CD4-positive, alpha-beta T cell treated with Interleukin-10 for 1 hour (primary cell): ENCODE measurements at places on chromosomes 7 and 10.

- DNase-seq: no peak
These were observed 59.6 kb downstream of the BLNK start for GRCh38 chr10:96211764-96212163.

- no peak for DNase-seq
These were observed 220.5 kb downstream of the TCERG1L start for GRCh38 chr10:131090761-131091661.

DNA sequence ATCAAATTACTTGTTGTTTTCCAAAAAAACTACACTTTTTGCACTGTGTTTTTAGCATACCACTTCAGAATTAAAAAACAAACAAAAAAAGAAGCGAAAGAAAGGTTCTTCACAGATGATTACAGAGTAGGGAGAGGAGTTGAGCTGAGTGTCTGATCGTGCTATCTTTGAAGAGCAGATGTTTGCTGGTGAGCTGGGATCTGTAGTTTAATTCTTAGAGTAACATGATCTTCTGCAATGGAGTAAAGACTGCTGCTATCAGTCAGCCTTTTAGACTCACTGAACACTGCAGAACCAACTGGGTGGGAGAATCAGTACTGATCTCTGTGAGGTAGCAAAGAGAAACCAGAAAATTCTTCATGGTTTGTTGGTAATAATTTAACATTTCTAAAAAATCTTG is 1197.8 kb upstream of the SORCS1 start:
- no peak for DNase-seq

GRCh38 chr10:47031211-47031900 is 120.1 kb downstream of the PTPN20 start:
- DNase-seq: no peak

DNA sequence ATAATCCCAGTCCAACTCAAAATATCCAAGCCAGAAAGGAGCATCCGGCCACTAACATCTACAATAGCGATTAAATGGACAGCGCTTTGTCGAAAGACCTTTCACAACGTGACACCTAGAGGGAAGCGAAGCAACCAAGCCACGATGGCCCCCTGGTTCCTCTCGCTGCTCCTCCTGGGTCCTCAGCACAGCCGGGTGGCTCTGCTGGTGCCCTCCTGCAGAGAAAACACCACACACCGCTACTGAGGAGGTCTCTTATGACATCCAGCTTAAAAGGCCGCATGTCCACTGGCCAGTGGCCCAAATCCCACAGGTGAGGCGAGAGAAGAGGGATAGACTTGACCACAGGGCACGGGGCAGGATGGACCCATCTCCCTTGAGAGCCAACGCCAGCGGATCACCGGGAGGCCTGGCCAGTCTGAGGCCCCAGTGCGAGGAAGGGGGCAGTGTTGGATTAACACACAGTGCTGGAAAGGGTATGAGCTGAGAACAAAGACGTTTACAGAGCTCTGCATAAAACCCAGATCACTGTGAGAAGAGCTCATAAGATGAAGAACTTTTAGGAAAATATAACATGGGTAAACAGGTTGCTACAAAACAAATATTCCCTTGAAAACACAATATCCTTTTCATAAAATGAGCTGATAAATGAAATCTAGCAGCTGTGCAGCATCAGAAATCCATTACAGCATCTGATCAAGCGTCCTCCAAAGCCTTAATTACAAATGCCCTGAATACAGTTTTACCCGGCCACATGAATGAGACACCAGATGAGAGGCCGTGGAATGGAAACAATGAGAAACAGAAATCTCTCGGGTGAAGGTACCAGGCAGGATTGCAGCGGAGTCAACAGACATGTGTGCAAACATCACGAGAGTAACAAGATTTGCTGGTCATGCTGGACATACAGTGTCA is 236.7 kb downstream of the DIP2C start:
- no peak for DNase-seq

GRCh38 chr10:29273478-29273877 is 15.4 kb upstream of the LYZL1 start:
- DNase-seq: no peak

- no peak for DNase-seq
These were observed 17.4 kb downstream of the RBP3 start for GRCh38 chr10:47365431-47366180.

GRCh38 chr7:92875719-92876118 is 39.3 kb upstream of the CDK6 start:
- no peak for DNase-seq

DNA sequence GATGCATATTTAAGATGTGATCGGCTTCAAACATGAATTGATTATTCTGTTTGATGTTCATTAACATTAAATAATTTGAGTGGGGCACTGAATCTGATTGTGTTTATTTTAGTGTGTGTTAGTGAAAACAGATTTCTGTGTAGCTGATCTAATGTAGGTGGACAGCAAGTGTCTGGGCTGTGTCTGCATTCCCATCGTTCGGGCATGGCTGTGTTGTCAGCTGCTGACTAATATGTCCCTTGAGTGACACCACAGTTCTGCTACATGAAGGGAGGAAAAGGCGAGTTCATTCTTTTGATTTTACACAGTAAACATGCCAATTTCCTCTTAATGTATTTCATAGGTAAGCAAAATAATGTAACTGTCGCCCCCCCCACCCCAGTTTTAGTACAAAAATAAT is 203.0 kb downstream of the CNTNAP2 start:
- DNase-seq: no peak

DNA sequence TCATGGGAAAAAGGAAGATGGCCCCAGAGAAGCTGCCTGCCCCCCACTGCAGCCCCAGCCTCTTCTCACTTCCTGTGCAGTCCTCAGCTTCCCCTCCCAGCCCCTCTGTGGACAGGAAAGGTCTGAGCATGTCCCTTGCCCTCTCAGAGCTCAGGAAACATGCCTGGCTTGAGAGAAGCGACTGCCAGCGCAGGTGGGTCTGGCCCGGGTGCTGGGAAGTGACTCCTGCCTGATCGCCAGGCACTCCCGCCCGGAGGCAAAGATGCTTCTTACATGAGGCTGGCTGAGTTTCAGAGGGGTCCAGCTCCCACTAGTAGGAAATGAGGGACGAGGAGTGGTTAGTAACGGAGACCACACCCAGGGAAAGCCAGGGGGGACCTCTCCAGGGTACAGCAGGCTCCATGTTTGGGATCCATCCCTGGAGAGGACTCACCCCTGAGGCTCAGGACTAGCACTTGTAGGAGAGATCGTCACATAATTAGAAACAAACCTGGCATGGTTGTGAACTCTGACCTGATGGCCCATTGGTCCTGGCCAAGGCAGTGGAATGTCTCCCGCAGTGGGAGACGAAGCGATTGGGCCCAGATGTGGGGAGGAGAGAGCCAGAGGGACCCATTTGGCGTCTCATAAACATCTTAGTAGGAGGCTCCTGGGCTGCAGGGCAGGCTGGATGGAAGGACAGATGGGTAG is 12.3 kb downstream of the ELN start:
- DNase-seq: no peak

- DNase-seq: no peak
These were observed 499.3 kb downstream of the GLRX3 start for GRCh38 chr10:130635528-130635927.

DNA sequence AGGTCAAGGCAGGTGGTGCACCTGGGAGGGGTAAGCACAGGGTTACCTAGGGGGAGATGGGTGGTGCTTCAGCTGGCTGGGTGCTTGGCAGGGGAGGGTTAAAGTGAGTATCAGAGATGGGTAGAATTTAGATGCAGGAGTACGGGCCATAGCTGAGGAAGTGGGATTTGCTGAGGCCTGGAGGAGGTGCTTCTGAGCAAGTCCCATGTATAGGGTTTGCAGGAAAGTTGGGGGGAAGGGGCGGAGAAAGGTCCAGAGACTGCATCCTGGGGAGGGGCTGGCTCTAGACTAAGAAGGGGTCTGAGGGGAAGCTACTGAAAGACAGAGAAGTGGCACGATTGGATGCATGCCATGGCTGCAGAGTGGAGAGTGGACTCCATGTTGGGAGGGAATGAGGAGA is 281.6 kb upstream of the ZNF32 start:
- DNase-seq: no peak
